Renal cortical epithelial cell (primary cell): ENCODE measurements at places on chromosomes 12 and 14.

DNA sequence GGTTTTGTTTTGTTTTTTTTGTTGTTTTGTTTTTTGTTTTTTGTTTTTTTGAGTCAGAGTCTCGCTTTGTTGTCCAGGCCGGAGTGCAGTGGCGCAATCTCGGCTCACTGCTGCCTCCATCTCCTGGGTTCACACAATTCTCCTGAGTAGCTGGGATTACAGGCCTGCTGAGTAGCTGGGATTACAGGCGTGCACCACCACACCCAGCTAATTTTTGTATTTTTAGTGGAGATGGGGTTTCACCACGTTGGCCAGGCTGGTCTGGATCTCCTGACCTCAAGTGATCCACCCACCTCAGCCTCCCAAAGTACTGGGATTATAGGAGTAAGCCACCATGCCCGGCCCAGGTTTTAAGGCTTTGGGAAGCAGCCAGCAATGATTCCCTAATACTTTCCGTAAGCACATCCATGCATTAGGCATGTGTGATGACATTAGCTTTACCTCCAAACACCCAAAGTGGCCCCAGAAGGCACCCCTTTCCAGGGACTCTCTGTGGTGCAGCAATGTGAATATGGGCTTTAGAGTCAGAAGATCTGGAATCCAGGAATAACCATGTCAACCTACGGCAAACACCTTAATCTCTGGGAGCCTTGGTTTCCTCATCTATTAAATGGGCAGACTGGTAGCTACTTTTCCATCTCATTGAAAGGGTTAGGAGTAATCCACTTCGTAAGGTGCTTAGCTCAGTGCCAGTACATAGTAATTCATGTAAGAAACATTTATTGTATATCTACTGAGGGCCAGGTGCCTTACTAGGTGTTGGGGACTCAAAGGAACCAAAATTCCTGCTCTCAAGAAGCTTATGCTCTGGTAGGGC is 152.9 kb downstream of the ZFP36L1 start:
- DNase-seq = no peak

- peak; percentile 75 for DNase-seq
Measured at GRCh38 chr12:40099423-40099853, 6.4 kb downstream of the SLC2A13 start.

DNA sequence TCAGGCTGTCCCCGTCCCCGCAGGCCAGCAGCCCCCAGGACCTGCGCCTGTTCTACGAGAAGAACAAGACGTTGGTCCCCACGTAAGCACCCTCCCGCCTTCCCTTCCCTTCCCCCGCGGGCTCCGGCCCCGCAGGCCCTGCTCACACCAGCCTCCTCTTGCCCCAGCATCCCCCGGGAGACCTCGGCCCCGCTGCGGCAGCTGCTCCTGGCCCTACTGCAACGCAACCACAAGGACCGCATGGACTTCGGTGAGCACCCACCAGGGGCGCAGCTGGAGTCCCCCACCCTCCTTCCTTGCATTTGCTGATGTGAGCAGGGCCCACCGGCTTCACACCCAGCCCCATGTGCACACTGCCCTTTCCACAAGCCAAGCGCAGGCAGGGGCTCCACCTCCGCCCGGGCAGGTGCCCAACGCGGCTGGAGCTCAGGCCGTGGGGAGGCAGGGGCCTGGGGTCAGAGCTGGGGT is 15.4 kb downstream of the ULK1 start:
- no peak for DNase-seq

DNA sequence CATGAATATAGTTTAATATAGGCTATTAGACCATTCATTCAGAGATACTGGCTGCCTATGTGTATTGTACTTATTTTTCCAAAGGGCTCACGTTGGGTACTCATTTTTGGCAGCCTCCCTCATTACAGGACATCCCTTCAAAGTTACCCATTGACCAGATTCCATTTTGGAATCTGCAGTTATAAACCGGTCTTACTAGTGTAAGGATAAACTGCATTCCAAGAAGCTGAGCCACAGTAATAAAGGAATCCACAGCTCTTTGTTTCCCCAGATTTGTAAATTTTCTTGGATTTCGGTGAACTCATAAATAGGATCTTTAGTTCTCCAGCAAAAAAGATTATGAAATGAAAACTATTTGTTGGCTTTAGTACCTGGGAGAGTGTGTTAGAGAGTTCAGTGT is 18.9 kb upstream of the CFL2 start:
- peak; percentile 85 for DNase-seq

GRCh38 chr12:42516573-42516972 is 73.0 kb downstream of the PRICKLE1 start:
- no peak for DNase-seq

DNA sequence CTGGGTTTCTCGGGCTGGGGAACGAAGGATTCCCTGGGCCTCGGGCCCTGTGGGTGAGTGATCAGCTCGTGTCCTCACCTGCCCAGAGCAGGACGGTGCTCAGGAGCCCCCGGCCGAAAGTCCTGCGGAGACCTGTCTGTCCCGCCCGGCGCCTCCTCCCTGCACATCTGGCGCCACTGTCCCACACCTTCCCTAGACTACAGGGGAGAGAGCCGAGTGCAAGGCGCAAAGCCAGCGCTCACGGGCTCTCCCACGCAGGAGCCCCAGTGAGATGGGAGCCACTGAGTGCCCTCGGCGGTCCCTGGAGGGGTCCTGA is 13.1 kb upstream of the TEX22 start:
- no peak for DNase-seq

DNA sequence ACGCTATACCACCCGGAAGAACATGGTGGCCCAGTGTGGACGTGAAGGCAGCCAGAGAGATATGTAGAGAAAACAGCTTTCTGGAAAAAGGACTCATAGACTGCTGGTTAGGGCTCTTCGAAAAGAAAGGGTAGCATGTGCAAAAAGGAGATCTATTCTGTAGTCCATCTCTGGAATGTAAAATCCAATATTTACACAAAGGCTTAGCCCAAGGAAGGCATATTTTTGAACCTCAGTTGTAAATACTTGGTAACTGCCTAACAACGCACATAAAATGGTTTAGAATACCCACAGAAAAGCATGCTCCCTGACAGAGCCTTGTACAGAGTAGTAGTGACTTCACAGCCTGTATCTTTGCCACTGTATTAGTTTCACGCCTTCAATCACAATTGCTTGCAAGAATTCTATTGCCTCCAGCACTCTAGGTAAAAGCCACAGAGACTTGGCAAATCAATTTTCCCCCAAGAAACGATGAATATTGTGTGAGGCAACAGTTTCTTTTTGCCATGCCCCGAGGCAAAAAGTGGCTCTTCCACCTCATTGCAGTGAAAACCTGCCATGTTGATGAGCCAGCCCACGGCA is 59.2 kb downstream of the TRIM9 start:
- peak; percentile 36 for DNase-seq
